ENCODE measurements at places on chromosomes 7 and 10.

GRCh38 chr10:71850021-71850742 is 869 bp downstream of the PSAP start:
- DNase-seq, result no peak

DNA sequence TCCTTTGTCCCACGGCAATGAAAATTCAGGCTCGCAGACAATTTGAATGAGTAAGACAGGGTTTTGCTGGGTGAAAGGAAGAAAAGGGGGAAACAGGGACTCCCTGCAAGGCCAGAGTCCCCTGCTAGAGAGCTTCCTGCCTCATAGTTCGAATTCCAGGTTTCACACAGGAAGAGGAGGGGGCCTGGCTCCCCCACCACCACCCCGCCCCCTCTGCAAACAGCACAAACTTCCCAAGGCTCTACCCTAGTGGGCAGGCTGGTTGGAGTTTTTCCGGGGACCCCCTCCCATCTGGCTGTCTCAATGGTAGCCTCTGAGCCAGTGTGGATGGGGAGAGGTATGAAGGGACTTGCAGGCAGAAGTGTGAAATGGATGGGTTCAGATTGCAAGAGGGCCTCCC is 57.4 kb upstream of the NEBL start:
- DNase-seq, result no peak

- DNase-seq, result no peak
Observed at GRCh38 chr10:99693933-99694583, 34.7 kb downstream of the ENTPD7 start.

DNA sequence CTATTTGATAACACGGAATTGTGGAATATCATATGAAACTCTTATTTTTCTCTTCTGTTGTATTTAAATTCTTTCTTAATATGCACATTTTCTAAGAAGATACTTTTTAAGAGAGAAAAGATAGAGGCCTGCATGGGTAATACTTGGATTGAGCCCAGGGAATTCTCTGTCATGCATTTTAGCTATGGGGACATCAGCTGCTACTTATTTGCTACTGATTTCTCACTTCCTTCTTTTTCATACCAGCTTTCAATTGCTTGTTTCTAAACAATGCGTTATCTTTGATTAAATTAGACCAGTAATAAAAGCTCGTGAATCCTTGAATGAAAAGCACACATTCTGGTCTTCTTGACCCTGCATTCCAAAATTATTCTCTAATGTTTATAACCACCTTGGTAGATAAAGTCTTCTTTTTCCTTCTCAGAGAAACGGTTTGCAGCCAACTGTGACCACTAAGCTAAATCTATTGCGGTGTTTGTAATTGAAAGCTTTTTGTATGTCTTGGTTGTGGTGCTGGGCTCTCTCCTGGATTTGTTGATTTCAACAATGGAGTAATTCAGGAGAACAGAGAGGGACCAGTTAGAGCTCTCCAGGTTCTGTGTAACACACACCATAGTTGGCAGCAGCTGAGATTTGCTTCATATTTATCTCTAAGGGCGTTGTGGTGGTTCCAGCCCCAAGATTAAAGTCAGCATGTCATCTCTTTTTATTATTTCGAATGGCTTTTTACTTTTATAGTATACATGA is 139.3 kb downstream of the PPP1R9A start:
- DNase-seq, result no peak

GRCh38 chr7:73766556-73767229 is 3.4 kb downstream of the CLDN3 start:
- no peak for DNase-seq

DNA sequence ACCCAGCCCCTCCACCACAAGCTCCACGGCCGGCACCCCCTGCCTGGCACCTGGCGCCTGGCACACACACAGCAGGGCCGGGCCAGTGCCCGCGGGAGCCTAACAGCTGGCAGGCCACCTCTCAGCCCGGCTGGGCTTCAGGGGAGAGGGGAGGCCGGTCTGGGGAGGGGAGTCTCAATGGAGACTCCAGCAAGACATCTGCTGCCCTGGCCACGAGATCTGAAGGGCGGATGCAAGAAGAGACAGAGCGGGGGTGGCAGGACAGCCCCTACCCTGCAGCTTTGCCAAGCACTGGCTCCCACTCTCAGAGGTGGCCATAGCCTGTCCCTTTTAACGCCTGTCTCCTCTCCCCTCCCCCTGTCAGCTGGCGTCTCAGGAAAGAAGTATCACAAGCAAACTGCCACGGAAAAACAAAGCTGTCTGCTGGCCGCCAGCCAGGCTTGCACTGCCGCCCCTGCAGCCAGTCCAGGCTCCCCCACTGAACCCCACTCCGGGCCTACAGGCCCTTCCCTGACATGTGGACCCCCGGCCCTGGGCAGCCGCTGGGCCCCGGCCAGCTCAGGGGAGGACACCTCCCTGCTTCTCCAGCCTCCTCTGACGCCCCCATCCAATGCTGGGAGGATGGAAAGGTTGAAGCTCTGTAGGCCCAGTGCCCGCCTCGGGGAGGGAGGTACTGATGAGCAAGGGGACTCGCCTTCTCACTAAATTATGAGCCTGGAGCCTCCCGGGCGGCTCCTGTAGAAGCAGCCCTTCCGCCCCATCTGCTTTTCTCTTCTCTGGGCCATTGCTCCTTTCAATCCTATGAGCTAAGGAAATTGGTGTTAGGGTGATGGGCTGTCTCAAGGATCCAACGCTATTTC is 178.4 kb downstream of the ARHGAP12 start:
- DNase-seq, result no peak
